ENCODE measurements at places on chromosomes 2 and 18. TPM values are rescaled to one million over a fixed set of nuclear protein-coding genes. Genes with fewer than 3 reads are reported as not detected.

DNA sequence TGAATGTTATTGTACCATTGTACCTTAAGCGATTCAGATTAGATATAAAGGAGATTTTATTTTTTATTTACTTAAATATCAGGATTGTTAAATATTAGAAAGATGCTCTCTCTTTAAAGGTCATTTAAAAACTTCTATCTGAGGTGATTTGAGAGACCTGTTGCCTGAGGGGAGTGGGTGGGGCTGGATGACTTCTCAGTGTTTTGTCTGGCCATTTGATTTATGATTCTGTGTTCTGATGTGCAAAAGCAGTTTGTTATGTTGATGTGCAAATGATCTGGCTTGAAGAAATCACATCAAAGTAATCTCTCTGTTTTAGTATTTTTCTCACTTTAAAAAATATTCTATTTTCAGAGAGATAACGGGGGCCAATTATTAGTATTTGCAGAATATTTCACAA, 370.8 kb downstream of the NUP35 start:
- peaks cover 4% of the 10 kb centered on the region for H3K27me3 ChIP-seq
- DNase-seq, result no peak
- H3K36me3 ChIP-seq, result no peaks in the 10 kb centered on the region
- H3K4me3 ChIP-seq, result no peak overlapping the region

- H3K4me1 ChIP-seq, result peaks cover 9% of the 10 kb centered on the region
- no peaks in the 10 kb centered on the region for H3K36me3 ChIP-seq
- no peak overlapping the region for H3K4me3 ChIP-seq
- H3K27ac ChIP-seq, result no peak overlapping the region
- DNase-seq, result no peak
Observed at GRCh38 chr2:190354003-190354690, 10.8 kb downstream of the INPP1 start.

DNA sequence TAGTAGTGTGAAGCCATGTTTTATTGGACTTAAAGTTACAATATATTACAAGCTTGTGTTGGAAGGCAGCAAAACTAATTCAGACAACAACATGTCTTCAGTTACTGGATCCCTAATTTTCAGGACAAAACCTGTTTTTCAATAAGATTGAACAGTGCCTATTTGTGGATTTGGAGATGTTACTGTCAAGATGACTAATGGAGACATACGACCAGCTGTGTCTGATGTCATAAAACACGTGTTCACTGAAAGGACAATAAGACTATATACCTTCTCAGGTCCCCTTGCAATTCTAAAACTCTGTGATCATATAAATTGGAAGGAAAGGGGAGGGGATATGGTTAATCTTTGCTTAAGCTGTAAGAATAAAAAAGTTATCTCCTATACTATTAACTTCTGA, 21.7 kb downstream of the METTL21A start:
- H3K4me3 ChIP-seq, result no peak overlapping the region
- no peaks in the 10 kb centered on the region for H3K27me3 ChIP-seq
- H3K4me1 ChIP-seq, result peaks cover 11% of the 10 kb centered on the region

DNA sequence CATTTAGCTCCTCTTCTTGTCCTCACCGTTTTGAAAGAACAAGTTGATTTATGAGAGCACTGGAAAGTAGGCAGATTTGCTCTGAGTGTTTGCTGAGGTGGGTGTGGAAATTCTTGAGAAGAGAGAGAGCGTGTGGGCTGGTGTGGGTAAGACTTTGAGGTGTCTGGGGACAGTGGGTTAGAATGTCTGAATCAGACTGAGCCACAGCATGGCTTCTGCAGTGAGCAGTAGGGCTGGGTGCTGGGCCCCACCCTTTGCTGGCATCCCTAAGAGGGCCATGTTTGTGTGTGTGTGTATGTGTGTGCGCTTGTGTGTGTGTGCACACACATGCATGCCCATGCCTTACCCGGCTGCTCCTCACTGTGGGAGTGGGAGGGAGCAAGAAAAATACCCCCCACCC, 63.7 kb downstream of the COPS8 start:
- DNase-seq, result no peak
- H3K4me3 ChIP-seq, result no peak overlapping the region
- H3K36me3 ChIP-seq, result peaks cover 13% of the 10 kb centered on the region
- peaks cover 19% of the 10 kb centered on the region for H3K4me1 ChIP-seq

GRCh38 chr18:69659142-69659651, 258.5 kb downstream of the DOK6 start:
- H3K27ac ChIP-seq, result no peak overlapping the region
- no peak for DNase-seq
- no peaks in the 10 kb centered on the region for H3K36me3 ChIP-seq

Gene GTF3C2
- 42.0 TPM for total RNA-seq

Gene SNTG2
- not detected for total RNA-seq

Gene RAX
- not detected for total RNA-seq

Measured in chondrocyte (in vitro differentiated cells).